ENCODE measurements at places on chromosomes 4 and X.

- no peaks in the 10 kb centered on the region for H3K36me3 ChIP-seq
- no peaks in the 10 kb centered on the region for H3K4me1 ChIP-seq
- no peaks in the 10 kb centered on the region for H3K27me3 ChIP-seq
- DNase-seq = no peak
- no peak overlapping the region for H3K4me3 ChIP-seq
- no peak overlapping the region for H3K27ac ChIP-seq
Observed at GRCh38 chr4:180156684-180157083, 2086.5 kb upstream of the TENM3 start.

- H3K27ac ChIP-seq = no peak overlapping the region
- no peaks in the 10 kb centered on the region for H3K27me3 ChIP-seq
- DNase-seq = no peak
- H3K4me1 ChIP-seq = no peaks in the 10 kb centered on the region
- H3K4me3 ChIP-seq = no peak overlapping the region
Observed at GRCh38 chrX:149004936-149005335, 500.2 kb downstream of the IDS start.

DNA sequence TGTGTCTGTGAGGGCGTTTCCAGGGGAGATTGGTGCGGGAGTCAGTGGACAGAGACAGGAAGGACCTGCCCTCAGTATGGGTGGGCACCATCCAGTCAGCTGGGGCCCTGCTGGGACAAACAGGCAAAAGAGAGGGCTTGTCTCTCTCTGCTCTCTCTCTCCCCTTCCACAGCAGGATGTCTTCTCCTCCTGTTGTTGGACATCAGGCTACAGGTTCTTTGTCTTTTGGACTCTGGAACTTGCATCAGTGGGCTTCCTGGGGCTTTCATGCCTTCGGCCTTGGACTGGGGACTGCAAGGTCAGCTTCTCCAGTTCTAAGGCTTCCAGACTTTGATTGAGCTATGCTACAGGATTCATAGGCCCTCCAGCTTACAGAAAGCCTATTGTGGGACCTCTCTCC is 59.6 kb downstream of the ADGRA3 start:
- no peak overlapping the region for H3K4me3 ChIP-seq
- no peak for DNase-seq
- no peaks in the 10 kb centered on the region for H3K27me3 ChIP-seq

- no peaks in the 10 kb centered on the region for H3K4me1 ChIP-seq
- no peaks in the 10 kb centered on the region for H3K36me3 ChIP-seq
- H3K4me3 ChIP-seq = no peak overlapping the region
Observed at GRCh38 chr4:115323106-115323707, 209.8 kb upstream of the NDST4 start.

- H3K36me3 ChIP-seq = no peaks in the 10 kb centered on the region
- H3K27ac ChIP-seq = no peak overlapping the region
- H3K4me1 ChIP-seq = no peaks in the 10 kb centered on the region
- H3K27me3 ChIP-seq = no peaks in the 10 kb centered on the region
- no peak overlapping the region for H3K4me3 ChIP-seq
Observed at GRCh38 chrX:107537815-107538214, 88.4 kb downstream of the FRMPD3 start.
